Posterior vena cava (tissue), 2 donors: ENCODE measurements at places on chromosomes 6 and 20. TPM values are rescaled to one million over a fixed set of nuclear protein-coding genes. Genes with fewer than 3 reads are reported as not detected.
A peak's percentile ranks its signal among the peaks of the same experiment; 100 is the strongest.

The TAP2 gene
- 27.4 TPM for total RNA-seq

- DNase-seq: no peak
Observed at GRCh38 chr6:20708367-20709124, 174.3 kb downstream of the CDKAL1 start.

- DNase-seq: no peak
Observed at GRCh38 chr6:154316131-154316530, 40.5 kb downstream of the IPCEF1 start.

DNA sequence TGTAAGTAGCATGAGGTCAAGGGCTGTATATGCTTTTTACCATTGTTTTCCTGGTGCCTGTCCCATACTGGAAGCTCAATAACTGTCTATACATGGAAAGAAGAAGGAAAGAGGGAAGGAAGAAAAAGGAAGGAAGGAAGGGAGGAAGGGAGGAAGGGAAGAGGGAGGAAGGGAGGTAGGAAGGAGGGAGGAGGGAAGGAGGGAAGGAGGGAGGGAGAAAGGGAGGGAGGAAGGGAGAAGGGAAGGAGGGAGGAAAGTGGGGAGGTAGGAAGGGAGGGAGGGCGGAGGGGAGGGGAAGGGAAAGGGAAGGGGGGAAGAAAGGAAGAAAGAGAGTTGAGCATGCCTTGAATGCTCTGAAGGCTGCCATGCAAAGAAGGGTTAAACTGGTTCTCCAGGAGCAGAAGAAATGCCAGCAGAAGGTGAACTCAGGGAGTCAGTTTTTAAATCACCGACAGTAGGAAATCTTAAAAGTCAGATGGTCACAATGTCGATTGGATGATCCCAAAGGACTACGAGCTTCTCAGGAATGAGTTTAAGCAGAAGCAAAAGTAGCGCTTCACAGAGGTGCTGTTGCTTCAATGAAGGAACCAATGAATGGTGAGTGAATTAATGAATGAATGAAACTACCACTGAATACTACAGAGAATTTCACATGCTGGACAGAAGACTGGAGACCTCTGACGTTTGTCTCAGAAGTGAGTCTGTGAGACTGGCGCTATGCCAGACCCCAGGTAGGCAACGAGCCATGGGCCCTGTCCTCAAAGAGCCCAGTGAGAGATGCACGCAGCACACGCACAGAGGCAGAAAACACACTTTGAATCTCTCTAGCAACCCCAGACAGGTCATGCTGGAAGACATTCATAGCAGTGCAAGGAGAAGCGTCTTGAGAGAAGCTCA, 117.6 kb downstream of the MRPL14 start:
- peak; percentile 80 for DNase-seq

DNA sequence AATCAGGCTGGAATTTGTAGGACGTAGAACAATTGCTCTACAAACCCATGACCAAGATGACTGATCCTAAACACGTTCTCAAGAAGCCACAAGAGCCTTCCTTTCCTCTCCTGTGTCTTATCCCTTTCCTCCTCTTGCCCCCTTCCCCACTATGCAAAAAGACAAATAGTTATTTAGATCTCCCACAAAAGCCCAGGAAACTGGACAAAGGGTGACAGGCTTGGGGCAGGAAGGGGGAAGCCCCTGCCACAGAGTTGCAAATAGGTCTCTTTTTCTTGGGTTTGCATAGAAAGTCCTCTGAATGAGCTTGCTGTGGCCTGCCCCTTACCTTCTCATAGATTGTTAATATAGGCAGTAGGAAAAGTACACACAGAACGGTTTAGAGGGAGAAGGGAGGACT, 377.1 kb upstream of the BTBD3 start:
- DNase-seq: no peak

The PAX1 gene
- not detected for total RNA-seq

DNA sequence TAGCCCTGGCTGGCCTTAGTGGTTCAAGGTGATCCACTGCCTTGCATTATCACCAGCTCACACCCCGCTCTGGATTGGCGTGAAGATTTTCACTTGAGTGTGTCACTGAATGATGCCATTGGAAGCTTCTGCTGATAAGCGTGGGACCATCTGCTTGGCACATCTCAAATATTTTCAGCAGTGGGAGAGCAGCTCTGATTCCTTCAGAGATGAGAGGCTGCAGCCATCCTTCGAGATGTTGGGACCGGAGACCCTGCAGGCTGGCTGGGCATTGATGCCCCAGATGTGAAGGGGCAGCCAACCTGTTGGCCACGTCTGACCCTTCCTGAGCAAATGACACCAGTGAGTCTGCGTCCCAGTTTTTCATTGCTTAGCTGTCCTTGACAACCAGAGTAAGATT, at the start of gene MAS1:
Gene MAS1, plus strand, starts transcription at position 197 of the 400 bp plus-strand sequence. CDS start 15,968 bp downstream, outside the sequence.
- DNase-seq: no peak

The CPXM1 gene
- total RNA-seq: 36.6 TPM

The SEL1L2 gene
- 6.0 TPM for total RNA-seq

GRCh38 chr6:105648276-105648675, 245.4 kb upstream of the PREP start:
- no peak for DNase-seq

The NNAT gene
- total RNA-seq: 0.65 TPM

DNA sequence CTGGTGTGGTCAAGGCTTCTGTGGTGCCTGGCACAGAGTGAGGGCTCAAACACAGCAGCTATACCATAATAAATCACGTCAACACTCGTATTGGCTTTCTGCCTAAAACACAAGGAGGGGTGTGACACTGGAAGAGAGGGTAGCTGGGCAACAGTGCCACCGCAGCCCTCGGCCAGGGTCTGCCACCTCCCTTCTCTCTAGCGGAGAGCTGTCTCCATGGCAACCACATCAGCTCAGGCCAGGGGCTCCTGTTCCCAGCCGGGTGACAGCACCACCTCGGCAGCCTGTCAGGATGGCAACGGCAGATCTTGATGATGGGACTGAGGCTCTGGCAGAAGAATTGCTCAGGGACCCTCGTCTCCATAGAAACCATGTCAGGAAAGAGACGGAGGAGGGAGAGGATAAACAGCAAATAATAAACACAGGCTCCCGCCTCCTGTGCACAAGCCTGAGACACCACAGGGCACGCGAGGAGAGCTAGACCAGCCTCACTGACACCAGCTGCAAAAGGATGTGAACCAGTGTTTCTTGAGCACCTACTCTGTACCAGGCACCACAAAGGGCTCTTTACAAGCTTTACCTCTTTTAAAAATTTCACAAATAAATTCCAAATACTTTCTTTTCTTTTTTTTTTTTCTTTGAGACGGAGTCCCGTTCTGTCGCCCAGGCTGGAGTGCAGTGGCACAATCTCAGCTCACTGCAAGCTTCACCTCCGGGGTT, 50.4 kb upstream of the TLDC2 start:
- no peak for DNase-seq

The GLP1R gene
- total RNA-seq: not detected

The FNDC1 gene
- 5.1 TPM for total RNA-seq

- peak; percentile 96 for DNase-seq
Observed at GRCh38 chr20:4064144-4064909, 49.0 kb upstream of the RNF24 start.

DNA sequence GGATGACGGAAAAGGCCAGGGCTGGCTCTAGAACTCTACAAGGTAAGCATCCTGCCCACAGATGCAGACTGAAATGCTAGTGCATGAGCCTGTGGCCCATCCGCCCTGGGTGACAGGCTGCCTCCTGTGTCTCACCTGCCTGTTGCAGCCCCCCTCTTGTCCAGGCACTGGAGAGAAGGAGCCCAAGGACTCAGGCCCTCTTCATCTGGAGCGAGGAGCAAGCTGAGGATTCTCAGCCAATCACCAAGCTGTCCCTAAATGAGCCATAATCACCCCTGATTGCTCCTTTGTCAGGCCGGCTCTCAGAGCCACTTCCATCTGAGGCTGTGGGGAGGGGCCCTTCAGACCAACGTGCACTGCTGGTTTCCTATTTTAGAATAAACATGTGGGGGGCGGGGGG, 10.0 kb upstream of the SLC32A1 start:
- DNase-seq: no peak

DNA sequence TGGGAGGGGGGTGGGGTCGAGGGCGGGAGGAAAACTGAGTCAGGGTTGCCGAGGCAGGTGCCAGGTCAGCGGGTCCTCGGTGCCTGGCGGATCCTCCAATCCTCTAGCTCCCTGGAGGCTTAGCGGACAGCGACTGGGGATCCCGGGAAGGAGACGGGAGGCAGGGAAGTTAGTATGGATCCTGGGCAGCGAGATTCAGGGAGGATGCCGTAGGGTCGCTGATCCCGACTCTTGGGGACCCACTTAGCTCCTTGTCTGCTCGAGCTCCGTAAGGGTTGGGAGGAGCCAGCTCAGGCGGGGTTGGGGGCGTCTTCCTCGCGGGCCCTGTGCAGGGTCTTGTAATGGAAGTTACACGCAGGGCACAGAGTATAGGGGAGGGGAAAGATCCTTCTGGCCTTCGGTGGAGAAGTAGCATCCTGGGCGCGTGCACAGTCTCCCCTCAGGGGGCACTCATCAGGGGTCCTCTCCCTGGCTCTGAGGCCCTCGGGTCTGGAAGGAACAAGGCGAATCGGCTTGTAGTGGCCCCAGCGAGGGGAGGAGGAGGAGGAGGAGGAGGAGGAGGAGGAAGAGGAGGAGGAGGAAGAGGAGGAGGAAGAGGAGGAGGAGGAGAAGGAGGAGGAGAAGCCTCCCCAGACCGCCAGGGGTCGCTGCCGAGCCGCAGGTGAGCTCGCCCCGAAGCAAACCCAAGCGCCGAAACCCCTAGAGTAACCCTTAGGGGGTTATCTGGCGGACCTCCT, 6.4 kb upstream of the SLC12A5 start:
- DNase-seq: peak; percentile 87

DNA sequence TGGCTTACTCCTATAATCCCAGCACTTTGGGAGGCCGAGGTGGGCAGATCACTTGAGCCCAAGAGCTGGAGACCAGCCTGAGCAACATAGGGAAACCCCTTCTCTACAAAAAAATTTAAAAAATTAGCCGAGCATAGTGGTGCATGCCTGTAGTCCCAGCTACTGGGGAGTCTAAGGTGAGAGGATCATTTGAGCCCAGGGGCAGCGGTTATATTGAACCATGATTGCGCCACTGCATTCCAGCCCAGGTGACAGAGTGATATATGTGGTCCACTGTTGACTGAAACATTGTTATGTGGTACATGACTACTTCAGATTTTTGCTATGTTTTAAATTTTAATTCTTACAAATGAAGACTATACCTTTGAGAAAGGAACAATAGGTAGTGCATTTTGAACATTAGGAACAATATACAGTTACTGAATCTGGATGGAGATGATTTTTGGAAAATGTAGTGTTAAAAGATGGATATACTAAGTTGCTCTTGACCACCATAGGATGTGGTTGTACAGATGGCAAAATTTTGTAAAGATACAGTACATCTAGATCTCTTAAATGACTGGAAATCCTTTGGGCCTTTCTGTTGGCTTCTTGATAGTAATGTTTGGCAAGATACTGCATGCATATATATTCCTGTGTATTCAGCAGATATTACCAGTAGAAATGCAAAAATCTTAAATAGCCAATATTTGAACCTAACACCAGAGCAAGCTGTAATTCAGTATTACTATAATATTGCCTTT, 35.9 kb downstream of the MAPK14 start:
- DNase-seq: no peak

GRCh38 chr6:111195656-111196055, 108.4 kb downstream of the SLC16A10 start:
- no peak for DNase-seq

The PPIL1 gene
- total RNA-seq: 18.3 TPM

DNA sequence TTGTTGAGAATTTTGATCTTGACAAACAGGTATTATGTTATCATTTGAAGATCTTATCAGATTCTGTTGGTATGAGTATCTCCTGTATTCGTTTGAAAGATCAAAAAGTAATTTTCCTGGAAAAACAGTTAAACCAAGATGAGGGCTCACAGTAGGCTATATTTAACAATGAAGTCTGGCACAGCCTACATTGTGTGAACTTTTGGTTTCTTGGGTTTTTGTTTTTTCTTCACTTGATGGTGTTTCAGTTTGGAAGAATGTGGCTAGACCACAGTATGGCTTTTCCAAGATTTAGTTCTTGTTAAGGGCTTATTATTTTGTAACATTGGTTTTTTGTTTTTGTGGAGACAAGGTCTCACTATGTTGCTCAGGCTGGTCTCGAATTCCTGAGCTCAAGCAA, 306.4 kb downstream of the CDKAL1 start:
- DNase-seq: no peak

- DNase-seq: no peak
Observed at GRCh38 chr6:121443971-121444541, 8.6 kb downstream of the GJA1 start.

- peak; percentile 30 for DNase-seq
Observed at GRCh38 chr20:5657876-5658200, 92.4 kb upstream of the SHLD1 start.

DNA sequence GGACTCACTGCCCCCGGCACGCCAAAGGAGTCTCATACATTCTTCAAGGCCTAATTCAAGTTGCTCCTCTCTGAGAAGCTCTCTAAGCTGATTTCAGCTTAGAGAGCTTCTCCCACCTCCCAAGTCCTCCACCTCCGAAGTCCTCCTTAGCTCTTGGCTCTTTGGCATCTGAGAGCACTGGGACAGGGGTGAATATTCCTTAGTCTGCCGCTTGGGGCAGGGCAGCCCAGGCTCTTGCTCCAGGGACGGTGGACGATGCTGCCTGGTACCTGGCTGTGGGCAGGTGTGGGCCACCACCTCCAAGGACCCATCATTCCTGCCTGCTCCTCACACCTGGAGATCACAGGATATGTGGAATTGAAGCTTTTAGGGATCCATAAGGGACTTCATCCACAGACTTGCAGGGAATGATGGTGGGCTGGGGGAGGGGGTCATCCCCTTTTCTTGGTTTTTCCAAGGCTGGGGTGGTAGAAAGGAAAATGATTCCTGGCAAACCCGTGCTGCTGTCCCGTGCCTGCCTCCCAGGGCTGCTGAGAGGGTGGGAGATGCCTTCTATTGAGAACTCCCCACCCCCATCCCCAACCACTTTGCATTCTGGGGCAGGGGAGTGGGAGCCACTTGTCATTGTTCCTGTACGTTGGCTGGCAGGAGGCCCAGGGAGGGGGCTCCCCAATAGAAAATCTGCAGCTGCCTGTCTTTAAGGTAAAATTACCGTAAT, 57.4 kb downstream of the ARHGAP40 start:
- DNase-seq: no peak
